Prostate gland (tissue), 2 donors: ENCODE measurements at places on chromosomes 2 and 18.

DNA sequence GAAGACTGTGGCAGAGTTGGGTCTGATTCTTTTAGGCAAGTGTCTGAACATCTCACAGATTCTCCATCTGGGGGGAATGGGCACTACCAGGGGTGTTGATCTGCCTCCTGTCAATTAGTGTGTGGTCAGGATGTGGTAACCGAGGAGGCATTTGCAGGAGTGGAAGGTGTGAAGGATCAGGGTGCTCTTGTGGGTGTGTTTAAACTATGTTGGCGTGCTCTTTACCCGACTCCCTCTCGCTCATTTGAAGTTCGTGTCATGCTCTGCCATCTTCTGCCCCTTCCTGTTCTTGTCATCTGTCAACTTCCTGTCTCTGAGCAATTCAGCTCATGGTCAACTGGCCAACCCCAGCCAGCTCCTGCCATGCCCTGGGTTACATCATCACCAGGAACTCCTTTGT lies 107.9 kb downstream of the RTN4 start:
- no peak for DNase-seq

GRCh38 chr18:55268151-55268601 lies 308.9 kb upstream of the CCDC68 start:
- no peak for DNase-seq

DNA sequence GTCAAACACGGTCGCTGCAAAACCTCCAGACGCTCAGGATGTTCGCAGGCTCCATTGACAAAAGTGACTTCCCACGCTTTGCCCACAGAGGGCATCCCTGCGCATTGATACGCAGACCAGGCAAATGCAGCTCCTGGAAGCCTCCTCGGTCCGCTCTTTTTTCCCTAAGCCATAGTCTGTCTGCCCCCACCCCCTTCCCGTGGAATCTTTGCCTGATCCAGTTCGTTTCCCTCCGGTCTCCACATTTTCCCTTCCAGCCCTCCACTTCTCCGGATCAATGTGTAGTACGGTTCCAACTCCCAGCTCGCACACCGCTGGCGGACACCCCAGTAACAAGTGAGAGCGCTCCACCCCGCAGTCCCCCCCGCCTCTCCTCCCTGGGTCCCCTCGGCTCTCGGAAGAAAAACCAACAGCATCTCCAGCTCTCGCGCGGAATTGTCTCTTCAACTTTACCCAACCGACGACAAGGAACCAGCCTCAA lies at the start of gene DCC:
Gene DCC, plus strand, starts transcription at position 307 of the 481 bp plus-strand sequence. CDS start 591 bp downstream, outside the sequence.
- peak; percentile 19 for DNase-seq

DNA sequence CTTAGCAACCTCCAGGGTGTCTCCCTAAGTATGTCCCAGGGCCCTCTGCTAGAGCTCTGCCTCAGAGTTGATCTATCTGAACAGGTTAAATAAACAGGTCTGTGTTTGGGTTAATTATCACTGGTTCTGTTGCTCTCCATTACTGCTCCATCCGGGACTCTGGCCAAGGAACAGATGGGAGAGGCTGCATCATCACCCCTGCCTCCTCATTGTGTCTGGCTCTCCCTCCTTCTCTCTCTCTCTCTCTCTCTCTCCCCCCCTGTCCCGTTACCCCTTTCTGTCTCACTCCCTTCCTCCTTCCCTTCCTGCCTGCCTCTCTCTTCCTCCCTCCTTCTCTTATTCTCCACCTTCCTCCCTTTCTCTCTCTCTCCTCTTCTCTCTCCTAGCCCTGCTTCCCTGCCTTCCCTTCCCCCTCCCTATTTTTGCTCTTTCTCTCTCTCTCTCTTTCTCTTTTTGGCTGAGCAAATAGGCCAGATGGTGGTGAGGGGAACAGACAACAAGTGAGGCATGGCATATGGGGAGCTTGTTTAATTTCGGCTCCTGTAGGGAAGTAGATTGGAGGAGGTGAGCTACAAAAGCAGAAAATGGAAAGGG lies 62.1 kb downstream of the SETBP1 start:
- DNase-seq: no peak

DNA sequence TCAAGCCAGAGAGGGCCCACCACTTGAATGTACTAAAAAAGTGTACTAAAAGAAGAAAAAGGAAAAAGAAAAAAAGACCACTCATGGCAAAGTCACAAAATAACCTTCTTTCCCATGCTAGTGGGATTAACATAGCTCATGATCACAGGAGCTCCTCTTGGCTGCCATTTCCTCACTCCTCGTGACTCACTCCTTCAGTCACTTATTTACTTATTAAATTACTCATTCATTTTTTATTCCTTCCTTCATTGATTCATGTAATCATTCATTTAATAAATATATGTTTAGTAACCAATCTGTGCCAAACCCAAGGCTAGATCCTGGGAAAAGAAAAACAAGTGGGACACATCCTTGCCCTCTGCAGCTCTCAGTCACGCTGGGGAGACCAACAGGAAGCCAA lies 300.5 kb downstream of the INSIG2 start:
- DNase-seq: no peak

DNA sequence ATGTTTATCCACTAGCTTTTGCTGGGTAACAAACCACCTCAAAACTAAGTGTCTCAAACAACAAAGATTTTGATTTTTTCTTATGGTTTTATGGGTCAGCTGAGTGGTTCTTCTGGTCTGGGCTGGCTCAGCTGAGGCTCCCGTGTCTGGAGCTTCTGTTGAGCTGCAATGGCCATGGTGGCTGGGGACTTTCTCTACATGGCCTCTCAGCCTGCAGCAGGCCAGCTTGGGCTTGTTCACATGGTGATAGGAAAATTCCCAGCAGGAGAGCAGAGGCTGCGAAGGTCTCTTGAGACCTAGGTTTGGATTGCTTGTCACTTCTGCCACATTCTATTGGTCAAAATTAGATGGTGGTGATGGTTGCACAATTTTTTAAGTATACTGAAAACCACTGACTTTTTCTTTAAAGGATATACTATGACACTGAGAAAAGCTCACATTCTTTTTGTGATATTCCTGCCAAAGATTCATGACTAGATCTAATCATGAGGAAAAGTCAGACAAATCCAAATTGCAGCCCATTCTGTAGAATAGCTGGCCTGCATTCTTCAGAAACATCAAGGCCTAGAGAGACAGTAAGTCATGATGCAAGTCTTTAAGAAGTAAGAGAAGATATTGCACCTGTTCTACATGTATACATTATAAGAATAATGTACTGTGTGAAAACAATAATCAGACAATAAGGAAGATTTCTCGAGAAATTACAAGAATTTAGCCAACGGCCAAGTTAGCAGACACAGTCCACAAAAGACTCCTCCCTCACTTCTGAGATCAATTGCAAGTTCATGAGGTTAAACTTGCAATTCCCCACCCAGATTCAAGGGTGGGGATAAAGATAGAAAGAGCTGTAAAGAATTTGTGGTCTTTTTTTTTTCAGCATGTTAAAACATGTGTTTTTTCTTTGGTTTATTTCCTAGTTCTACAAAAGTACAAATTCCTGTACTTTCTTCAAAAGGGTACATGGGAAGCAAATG lies 35.0 kb upstream of the IL1R2 start:
- DNase-seq: no peak

GRCh38 chr2:43274721-43275120 lies 48.3 kb upstream of the ZFP36L2 start:
- no peak for DNase-seq

GRCh38 chr2:119449521-119449920 lies 17.9 kb downstream of the TMEM37 start:
- no peak for DNase-seq

GRCh38 chr2:134975281-134976009 lies 56.8 kb downstream of the CCNT2 start:
- DNase-seq: no peak

- peak; percentile 49 for DNase-seq
Observed at GRCh38 chr2:28683100-28683706, 68.4 kb upstream of the PPP1CB start.

DNA sequence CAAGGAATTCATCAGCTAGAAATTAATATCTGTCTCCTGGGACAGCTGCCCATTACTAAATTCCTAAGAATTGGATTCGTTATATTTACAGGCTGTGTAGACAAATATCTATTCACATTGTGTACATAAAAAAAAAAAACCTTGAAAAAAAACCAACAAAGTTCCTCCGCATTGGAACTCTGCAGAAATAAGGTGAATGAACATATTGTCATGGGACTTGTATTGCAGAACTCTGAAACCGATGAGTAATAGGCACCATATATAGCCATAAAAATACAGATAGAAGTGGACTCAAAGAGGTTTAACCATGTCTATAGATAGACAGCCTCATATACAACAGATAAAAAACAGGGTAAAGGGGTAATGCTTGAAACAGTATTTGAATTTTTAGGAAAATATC lies 909.9 kb upstream of the CHAC2 start:
- DNase-seq: no peak

- DNase-seq: no peak
Observed at GRCh38 chr2:68931799-68932198, 20.9 kb downstream of the GKN2 start.

GRCh38 chr2:223297788-223298187 lies 245.8 kb downstream of the KCNE4 start:
- no peak for DNase-seq
